NCI-H1105 treated with DMSO at 0.1 percent for 48 hours (cell line): ENCODE measurements at places on chromosomes 16 and 17.
A peak's percentile ranks its signal among the peaks of the same experiment; 100 is the strongest.

- no peak for DNase-seq
These were observed 22.5 kb upstream of the ICAM2 start for GRCh38 chr17:64042700-64043485.

GRCh38 chr17:58447039-58447975 lies 30.0 kb upstream of the RNF43 start:
- peak; percentile 71 for DNase-seq

GRCh38 chr17:44829523-44830358 lies at the start of gene GJC1:
Gene GJC1, minus strand, starts transcription at chr17:44830287. Its CDS starts 24,470 bp downstream, at chr17:44805817.
- DNase-seq: peak; percentile 15

DNA sequence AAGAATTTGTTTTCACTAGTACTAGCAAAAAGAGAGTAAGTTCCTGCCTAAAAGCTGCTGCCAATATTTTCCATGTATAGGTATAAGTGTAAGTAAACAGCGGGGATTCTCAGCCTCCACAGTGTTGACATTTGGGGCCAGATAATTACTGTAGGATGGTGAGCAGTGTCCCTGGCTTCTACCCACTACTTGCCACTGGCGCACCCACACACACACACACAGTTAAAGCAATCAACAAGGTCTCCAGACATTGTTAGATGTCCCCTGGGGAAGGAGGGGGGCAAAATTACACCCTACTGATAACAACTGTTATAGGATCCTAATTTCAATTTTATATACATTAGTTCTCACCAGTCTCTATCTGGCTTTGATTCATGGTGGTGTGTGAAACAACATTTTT lies 417.0 kb upstream of the PSMD7 start:
- no peak for DNase-seq

DNA sequence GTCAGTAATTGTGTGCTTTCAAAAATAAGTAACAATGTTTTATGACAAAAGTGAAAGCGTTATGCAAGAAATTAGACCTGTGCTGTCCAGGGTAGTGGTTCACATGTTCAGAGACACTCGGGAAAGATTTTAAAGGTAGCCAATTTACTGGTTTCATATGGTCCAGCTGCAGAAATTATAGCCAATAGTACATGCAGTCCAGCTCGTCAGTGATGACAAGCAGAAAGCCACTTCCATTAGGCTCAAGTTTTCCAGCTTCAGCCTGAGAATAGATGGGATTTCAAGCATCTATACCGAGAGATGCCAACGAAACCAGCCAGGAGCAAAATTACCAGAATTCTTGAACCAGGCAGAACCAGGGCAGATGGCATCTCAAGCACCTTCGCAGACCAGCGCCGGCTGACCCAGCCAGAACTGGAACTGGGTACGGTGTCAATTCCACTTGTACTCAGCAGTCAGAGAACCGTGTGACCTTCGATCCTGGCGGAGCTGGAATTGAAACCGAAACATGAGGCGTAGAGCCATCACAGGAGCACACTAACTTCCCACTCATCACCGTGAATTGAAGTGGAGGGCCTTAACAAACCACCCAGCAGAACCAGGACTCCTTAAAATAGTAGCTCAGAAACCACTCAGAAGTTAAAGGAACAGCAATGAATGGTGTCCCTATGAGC lies 207.9 kb upstream of the HSBP1 start:
- no peak for DNase-seq

- DNase-seq: no peak
These were observed 2.6 kb downstream of the ARHGAP23 start for GRCh38 chr17:38430822-38431221.

- DNase-seq: no peak
These were observed 337.5 kb downstream of the SNX29 start for GRCh38 chr16:12313902-12314621.

GRCh38 chr16:30740364-30741251 lies 7.6 kb upstream of the PHKG2 start:
- no peak for DNase-seq

DNA sequence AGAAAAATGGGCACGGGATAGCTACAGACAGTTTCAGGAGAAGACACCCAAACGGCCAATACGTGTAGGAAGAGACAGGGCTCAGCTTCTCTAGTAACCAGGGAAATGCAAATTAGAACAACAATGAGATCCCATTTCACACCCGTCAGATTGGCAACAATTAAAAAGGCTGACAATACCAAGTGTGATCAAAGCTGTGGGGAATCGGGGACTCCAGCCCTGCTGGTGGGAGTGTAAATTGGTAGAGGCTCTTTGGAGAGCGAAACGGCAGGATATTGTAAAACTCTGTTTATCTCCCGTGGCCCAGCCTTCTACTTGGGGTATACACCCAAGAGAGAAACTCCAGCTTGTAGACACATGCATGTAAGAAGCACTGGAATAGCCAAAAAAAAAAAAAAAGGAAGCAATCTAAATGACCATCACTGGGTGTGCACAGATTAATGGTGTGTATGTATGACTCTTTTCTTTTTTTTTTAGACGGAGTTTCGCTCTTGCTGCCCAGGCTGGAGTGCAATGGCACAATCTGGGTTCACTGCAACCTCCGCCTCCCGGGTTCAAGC lies 27.5 kb downstream of the MYBBP1A start:
- DNase-seq: no peak

DNA sequence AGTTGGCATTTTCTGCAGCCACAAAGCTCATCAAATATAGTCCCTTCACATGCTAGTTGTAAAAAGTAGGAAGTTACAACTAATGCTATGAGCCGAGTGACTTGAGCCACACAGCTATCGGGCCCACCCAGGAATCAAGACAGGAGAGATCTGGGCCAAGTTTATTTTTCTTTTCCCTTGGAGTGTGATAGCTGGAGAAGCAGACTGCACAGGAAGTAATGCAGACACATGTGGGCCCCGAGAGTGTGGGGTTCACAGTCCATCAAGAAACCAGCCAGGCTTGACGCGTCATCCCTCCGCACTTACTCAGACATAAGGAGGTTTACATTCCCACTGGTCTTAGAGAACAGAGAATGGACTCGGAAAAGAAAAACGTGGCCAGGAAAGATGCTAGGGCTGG lies 403.1 kb upstream of the CDH11 start:
- no peak for DNase-seq

GRCh38 chr17:44972953-44973352 lies 4.8 kb upstream of the C1QL1 start:
- no peak for DNase-seq

DNA sequence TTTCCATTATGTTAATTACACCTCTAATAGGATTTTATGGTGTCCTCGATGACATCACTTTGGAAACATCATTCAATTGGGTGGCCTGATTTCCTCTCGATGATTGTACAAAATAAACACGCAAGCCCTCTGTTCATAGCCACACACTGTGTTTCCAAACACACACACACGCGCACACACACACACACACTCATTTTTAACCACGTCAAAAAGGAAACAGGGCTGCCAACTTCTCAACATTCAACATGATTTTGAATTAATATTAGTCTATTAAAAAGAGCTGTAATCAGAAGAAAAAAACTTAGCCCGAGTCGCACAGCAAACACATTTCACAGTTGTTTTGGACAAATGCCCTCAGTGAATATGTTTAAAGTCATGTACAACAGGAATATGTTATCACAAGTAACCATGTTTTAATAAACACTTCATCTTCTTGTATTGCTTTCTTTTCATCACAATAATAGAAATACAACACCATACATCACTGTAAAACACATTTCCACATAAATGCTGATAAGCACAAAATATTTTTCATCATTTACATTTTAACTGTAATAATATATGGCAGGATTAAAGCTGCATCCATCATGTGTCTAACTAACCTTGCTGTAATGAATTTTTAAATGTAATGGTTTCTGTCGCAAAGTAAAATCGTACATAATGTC lies 219.1 kb upstream of the IRX3 start:
- DNase-seq: peak; percentile 64

DNA sequence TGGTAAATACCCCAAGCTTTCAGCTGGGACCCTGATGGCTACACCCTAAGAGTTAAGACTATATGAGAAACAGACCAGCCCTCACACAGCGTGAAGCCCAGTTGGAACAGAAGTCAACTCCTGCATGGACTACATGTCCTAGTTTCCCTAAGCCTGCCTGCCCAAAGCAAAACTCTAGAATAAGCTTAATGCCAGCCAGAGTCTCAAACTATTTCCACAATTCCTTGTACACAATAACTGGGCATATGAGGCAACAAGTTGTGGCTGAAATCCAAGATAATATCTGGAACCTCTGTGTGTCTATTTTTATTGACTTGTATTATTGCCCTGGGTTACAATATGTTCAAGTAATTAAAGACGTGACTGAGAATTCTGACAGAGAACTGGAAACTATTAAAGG lies 19.4 kb downstream of the MYH10 start:
- DNase-seq: no peak

GRCh38 chr16:27425961-27426360 lies 24.0 kb downstream of the IL21R start:
- DNase-seq: no peak

DNA sequence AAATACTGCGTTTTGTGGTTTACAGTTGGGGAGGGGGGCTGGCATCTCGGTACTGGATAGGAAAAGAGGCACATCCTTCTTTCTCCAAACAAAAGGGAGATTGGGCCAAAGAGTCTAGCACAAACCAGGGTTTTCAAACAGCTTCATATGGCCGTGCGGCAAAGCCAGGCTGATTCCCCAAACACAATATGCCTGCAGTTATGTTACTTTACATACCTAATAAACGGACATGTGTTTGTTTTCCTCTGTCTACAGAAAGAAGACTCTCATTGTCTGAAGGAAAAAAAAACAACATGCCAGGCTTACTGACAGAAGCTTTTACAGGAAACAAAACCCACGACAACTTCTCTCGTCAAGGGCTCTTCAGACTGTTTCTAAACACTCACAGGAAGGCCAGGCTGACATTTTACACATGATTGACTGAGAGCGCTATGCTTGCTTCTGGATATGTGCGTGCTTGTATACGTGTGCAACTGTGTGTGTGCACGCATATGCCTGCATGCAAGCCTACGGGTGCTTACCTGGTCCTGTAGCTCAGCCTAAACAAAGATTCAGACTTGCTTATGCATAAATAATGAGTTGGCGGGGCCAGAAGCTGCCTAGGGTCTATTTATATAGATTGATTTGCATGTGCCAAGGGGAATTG lies 461.0 kb upstream of the C16orf82 start:
- peak; percentile 71 for DNase-seq

GRCh38 chr17:15036238-15036637 lies 228.9 kb downstream of the PMP22 start:
- DNase-seq: no peak

DNA sequence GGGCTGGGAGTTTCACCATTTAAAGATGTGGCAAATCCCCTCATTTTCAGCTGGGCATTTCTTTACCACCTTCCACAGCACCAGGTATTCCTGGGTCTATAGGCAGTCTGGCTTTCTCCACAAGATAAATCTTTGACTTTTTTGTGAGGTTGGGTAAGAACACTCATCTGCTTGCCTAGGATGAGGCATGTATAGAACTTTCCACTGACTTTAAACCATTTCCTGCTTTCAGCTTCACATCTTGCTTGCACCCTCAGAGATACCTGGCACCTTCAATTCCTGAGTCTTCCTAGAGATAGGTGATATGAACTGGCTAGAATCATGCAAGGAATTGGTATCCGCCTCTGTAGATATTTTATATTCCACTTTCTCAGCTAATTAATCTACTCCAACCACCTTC lies 27.9 kb downstream of the SMURF2 start:
- DNase-seq: no peak

GRCh38 chr16:4982056-4982867 lies 24.1 kb downstream of the SEC14L5 start:
- no peak for DNase-seq

- no peak for DNase-seq
These were observed 368.0 kb upstream of the RBFOX1 start for GRCh38 chr16:6964679-6965078.

DNA sequence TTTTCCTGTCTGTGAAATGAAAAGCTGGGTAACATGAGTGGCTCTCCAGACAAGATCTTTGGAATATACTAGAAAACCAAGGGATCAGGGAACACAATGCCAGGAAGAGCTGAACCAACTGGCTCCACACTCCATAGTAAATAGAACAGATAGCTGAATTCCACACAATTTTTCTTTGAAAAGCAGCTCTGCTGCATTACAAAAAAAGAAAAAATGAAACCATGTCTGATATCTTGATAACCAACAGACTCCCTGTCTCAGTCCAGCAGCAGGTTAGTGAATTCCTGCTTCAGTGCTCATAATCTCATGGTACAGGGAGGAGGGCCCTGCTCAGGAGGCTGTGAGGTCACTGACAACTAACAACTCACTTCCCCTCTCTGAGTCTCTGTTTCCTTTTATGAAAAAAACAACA lies 97.1 kb downstream of the CDH11 start:
- no peak for DNase-seq

DNA sequence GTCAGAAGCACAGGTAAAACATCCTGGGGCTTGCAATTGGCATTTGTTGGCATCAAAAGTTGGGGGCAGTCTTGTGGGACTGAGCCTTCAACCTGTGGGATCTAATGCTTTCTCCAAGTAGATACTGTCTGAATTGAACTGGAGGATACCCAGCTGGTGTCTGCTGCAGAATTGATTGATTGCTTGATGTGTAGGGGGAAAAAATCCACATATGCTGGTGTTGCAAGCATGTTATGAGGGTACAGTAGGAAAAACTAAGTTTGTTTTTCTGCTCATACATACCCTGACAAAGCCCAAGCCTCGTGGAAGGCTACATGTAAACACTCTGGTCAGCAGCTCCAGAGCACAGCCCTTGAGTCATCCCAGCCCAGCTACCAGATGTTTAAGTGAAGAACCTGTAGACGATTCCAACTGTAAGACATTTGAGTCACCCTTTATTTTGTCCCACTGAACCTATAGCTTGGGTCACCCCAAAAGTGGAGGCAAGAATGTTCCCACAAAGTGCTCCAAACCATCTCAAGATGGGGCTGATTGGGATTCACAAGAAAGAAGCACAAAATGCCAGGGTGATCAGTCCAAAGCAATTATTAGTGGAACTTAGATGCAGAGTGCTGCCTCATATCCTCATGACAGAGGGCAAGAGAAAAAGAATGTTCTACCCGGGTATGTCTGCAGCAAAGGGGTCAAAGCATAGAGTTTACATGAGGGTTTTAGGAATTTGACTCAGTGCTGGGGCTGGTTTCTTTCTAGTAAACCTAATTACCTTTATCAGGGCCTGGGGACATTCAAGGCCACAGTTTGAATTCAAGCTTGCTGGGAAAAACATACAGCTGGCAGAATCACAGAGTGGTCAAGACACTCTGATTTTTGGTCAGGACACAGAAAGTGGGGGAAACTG lies 9.6 kb upstream of the APPBP2 start:
- DNase-seq: no peak

- no peak for DNase-seq
These were observed 60.1 kb downstream of the AIPL1 start for GRCh38 chr17:6374761-6375312.

- DNase-seq: no peak
These were observed 2.9 kb downstream of the RGS11 start for GRCh38 chr16:272633-273546.

- no peak for DNase-seq
These were observed at the start of gene CRAMP1 for GRCh38 chr16:1612320-1613111. Gene CRAMP1, plus strand, starts transcription at chr16:1612360. Its CDS starts 2,280 bp downstream, at chr16:1614640.

DNA sequence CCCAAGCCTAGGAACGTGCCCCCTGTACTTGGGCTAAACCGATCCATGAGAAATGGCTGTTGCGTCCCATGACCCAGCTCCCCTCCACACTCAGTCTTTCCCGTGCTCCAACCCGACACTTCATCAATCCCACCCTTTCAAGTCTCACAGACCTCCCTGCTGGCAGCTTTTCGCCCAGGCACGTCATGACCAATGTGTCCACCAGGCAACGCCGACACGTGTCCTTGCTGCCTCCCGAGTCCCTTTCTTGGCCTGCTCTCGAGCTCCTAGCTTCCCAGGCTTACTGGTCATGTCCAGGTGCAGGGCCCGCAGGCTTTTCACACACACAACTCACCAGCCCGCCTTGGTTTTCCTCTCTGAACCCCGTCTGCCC lies 12.2 kb downstream of the MNT start:
- DNase-seq: no peak

GRCh38 chr16:48201515-48202201 lies 42.4 kb upstream of the LONP2 start:
- no peak for DNase-seq
